Activated gamma-delta T cell (primary cell): ENCODE measurements at places on chromosomes 1 and 21.

- no peak for DNase-seq
These were observed 35.3 kb downstream of the TFF3 start for GRCh38 chr21:42279888-42280287.

- DNase-seq, result peak; percentile 61
These were observed at the start of gene ZFP69 for GRCh38 chr1:40476924-40477677. Gene ZFP69, plus strand, starts transcription at chr1:40477290. Its CDS starts 2,072 bp downstream, at chr1:40479362.

DNA sequence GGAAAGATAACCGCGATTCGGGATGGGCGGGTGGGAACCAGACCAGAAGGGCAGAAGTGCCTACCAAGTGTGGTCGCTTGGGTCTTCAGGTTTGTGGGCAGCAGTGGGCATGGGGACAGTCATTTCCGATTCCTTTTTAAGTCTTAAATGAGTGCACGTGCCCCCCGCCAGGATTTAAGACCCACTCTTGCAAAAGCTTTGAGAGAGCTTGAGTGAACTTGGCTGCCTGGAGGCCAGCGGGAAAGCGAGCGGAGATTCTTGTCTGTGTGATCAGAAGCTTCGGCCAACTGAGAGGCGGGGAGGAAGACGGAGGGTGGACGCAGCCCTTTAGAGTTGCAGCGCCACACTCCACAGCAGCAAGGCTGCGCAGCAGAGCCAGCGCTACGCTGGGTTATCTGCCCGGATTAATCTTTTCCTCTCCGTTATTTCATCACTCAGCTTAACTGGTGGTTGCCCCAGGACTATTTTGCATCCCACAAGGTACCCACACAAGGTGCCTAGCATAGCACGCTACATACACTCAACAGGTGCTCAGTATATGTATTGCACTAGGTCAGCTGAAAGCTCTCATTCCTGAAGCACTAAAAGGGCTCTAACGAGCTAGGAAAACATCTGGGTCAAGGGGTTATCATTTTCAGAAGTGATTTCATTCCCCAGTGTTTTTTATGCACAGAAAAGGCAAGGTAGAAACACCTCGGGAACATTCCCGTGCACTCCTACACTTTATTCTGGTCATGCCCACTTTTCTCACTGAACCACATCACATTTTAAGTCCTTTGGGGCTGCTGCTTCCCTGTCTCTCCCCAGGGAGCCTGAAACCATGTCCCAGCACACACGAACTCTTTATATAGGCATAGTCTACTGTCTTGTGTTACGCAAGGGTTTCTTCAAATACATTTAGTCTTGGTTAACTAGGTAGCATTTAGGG, 1.5 kb upstream of the BATF3 start:
- no peak for DNase-seq

DNA sequence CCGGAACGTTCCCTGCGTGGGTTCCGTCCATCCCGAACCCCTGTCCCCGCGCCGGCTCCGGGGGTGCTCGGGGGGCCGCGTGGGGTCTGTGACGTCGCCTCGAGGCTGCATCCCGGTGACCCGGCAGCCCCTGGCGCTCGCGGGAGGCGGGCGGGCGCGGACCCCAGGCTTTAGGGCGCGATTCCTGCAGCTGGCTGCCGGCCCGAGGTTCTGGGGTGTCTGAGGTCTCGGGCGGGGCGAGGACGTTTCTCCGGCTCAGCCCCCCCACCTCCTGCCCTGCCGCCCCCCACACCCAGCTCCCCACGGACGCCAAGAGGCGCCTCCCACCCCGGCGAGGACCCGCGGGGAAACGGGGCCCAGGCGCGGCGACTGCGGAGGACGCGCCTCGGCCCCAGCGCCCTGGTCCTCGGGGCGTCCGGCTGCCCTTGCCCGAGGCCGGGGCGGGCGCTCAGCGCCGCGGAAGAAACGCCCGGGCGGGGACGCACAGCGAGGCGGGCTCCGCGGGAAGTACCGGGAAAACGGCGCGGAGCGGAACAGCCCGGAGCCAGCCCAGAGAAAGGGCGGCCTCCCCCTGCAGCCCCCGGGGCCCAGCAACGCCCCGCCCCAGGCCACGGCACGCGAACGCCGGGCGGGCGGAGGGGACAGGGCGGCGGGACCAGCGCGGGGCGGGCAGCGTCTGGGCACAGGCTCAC, 1.3 kb upstream of the PCBP3 start:
- DNase-seq, result no peak

- DNase-seq, result no peak
These were observed 41.3 kb upstream of the ARHGEF10L start for GRCh38 chr1:17498214-17498613.

- no peak for DNase-seq
These were observed 156.6 kb downstream of the TRABD2B start for GRCh38 chr1:47840393-47841190.

DNA sequence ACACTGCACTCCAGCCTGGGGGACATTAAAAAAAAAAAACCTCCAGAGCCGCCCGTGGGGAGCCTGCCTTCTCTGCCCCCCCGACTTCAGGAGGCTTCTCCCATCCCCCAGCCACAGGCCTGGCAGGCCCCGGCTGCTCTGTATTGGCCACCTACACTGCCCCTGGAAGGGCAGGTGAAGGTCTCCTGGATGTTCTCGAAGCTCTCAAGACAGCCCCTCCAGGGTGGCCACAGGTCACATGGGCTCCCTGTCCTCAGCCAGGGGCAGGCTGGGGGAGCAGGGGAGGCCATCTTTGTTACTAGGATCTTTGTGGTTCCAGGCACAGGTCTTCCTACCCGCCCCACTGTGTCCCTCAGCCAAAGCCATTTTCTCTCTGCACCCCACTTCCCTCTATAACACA, 32.8 kb downstream of the PADI6 start:
- no peak for DNase-seq

DNA sequence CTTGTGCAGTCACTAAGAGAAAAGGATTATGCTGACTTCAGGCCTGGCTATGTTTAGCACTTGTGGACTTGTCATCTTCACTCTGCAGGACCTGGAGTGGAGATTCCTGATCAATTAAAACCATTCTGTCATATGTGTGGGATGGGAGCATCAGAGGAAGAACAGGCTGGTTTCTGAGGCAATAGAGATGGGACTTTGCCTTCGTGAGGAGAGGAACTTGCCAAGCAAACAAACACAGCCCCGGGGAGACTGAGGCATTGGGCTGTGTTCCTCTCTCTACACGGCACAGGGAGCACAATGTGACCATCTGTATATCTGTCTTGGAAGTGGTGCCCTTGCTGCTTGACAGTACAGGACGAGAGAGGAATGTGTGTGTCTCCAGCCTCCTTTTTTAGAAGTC, 23.1 kb downstream of the VASH2 start:
- DNase-seq, result no peak

GRCh38 chr1:3125546-3126368, 56.8 kb downstream of the PRDM16 start:
- no peak for DNase-seq

GRCh38 chr1:206633708-206634121, 1.6 kb upstream of the DYRK3 start:
- no peak for DNase-seq

DNA sequence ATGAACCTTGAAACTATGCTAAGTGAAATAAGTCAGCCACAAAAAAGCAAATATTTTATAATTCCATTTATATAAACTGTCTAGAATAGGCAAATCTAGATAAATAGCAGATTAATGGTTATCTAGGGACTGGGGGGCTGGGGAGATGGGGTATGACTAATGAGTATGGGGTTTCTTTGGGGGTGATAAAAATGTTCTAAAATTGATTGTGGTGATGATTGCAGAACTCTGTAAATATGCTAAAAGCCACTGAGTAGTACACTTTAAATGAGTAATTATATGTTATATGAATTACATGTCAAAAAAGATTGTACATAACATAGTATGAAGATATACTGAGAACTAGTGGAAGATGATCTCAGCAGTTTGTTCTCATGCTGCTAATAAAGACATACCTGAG, 675.0 kb downstream of the KIF26B start:
- no peak for DNase-seq

- no peak for DNase-seq
These were observed 19.8 kb downstream of the NENF start for GRCh38 chr1:212452323-212453155.

DNA sequence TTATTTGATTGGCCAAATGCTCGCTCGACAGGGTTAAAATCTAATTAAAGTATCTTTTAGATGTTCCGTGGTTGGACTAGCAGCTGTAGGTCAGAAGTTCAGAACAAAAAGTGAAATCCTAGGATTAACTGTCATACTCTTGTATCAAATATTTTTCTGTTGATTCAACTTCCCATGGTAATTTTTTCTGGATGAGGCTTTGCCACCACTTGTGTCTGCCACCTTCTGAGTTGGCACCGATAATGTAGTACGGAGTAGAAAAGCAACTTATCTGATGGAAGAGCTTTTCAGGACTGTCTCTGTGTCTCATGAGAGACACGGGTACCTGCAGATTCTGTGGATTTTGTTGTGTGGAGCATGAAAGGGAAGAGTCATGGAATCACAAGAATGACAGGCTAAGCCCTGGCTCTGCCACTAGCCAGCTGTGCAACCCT, 44.6 kb upstream of the CNN3 start:
- no peak for DNase-seq

DNA sequence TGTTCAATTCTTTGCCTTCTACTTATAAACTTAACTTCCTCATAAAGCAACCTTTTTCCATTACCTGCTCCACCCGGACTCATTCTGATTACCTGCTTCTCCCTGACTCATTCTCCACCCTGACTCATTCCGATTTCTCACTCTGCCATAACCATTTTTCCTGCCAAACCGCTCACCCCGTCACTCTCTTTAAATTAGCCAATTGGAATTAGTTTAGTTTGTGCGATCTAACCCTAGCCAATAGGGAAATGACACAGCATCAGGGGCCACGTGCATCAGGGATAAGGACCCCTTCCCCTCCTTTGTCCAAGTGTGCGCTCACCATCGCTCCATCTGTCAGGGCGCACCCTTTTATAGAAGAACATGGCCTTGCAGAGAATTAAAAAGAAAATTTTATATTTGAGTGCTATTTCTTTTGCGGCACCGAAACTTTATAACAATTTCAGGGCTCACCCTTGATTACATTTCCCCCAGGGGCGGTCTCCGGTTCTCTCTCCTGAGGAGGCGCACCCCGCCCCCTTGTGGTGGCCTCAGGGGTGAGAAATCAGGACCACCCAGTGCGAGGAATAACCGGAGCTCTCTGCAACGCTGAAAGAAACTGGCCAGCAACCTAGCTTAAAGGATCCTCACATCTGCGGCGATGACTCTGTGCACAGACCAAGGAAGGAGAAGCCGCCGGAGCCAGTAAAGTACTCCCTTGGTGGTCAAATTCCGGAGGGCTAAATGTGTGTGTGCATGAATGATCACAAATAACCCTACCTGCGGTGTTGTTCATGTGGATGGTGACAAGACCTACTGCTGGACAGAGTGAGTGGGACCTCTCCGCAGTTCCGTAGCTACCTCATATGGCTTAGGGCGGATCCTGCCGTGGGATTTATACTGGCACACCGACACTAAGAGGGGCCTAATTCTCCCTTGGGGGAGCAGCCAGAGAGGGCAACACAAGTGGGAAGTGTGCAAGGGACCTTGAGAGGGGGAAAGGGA, 30.3 kb upstream of the CBR3 start:
- no peak for DNase-seq

DNA sequence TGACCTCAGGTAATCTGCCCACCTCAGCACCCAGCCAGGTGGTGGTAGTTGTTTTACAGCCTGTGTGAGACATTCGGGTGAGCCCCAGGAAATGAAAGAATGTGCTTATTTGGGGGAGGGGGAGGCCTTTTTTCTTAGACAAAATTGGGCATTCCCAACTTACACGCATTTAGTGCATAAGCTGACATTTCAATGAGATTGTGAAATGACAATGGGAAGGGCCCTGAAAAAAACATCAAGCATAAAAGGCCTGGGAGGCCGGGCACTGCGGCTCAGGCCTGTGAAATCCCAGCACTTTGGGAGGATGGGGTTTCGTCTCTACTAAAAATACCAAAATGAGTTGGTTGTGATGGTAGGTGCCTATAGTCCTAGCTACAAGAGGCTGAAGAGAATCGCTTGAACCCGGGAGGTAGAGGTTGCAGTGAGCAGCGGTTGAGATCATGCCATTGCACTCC, 5.0 kb downstream of the GAS5 start:
- no peak for DNase-seq

GRCh38 chr1:180244840-180245239, 14.8 kb downstream of the LHX4 start:
- DNase-seq, result no peak
